Progenitor cell of endocrine pancreas (in vitro differentiated cells): ENCODE measurements at places on chromosomes 3 and 15.
A peak's percentile ranks its signal among the peaks of the same experiment; 100 is the strongest.

DNA sequence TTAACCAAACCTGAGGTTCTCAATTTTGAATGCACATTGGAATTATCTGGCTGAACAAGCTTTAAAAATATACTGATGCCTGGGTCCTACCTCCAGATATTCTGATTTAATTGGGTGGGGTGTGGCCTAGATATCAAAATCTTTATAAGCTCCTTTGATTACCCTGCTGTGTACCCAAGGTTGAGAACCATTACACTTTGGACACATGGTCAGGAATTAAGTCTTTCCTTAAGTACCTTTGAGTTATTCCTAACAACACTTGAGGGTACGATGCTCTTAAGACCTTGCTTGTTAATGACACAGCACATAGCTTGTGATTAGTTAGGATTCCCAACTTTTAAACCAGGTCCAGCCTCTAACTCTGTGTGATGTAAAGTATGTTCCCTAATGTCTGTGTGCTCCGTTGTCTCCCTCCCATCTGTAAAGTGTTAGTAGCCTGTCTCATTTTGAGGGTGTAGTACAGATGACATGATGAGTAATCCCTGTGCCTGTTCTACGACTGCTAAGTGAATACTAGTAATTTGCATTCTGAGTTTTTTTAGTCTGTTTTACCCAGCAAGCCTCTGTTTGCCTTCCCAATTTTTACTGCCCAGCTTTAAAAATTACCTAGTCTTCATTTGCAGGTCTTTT, 154.9 kb downstream of the KLHL25 start:
- no peak for DNase-seq

DNA sequence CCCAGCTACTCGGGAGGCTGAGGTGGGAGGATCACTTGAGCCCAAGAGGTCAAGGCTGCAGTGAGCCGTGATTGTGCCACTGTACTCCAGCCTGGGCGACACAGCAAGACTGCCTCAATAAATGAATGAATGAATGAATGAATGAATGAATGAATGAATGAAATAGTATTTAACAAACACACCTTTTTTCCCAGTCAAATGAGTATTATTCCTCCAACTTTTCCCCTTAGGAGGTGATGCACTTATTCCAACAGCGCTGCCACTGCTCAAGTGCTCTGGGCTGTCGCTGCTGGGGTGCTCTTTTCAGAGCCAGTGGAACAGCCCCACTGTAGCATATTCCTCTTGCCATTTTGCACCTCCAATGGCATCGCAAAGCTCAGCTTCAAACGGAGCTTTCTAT, 66.8 kb upstream of the RAD18 start:
- no peak for DNase-seq

- no peak for DNase-seq
Observed at GRCh38 chr3:113844622-113845222, 6.1 kb downstream of the GRAMD1C start.

- no peak for DNase-seq
Observed at GRCh38 chr15:101458158-101458900, 31.2 kb downstream of the PCSK6 start.

DNA sequence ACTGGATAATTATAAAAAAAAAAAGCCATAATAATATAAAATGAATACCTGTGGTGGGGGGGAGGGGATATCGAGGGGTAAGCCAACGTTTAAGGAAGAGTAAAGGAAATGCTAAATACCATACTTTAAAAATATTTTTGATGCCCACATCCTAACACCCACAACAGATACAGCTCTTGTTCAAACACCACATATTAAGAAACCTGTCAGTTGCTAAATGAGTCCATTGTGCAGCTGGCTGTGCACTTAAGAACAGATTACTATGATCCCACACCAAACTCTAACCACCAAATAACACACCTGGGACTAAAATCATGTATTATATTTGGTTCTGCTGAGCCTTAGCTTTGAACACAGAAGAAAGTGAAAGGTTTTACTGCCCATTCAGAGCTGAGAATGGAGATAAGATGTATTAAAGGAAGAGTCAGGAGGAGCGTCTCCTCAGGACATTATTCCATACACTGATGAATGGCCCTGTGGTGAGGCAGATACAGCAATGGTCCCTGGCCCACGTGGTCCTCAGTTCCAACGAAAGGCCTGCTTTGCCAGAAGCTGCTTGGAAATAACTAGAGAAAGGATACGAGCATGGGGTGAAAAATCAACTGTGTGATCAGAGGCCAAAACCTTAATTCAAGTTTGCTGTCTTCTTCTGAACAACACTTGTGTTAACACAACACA, 515.4 kb downstream of the FOXP1 start:
- no peak for DNase-seq

DNA sequence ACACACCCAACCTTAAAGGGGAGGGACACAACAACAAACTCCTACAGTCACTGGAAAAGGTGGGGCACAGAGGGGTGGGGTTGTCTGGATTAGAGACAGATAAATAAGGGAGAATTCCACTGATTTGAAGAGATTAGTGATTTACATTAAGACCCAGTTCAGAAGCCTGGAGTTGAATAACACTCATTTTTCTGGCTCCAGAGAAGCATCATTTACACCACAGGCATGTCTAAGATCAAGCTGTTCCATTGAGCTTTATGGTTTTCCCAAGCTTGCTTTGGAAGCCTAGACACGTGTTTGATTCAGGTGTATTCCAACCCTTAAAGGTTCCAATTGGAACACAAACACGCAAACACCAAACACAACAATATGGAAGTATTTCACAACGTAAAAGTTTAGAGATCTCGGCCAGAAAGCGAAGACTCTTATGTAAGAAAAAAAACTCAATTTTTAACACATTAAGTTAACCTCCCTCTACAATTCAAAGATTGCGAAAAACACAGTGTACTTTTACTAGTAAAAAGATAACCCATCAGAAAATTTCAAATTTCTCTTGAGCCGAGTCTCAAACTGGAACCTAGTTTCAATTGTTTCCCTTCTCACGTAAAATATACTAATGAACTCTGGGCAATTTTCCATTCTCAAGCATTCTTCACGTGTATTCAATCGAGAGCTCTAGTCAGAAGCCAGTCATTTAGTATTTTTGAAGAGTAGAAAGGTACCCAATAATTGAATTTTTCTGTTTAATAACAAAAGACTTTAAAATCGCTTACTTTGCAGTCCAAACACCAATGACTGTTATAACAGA, 2.1 kb downstream of the TRA2B start:
- DNase-seq = no peak

- no peak for DNase-seq
Observed at GRCh38 chr15:41932511-41933289, 38.8 kb upstream of the SPTBN5 start.

DNA sequence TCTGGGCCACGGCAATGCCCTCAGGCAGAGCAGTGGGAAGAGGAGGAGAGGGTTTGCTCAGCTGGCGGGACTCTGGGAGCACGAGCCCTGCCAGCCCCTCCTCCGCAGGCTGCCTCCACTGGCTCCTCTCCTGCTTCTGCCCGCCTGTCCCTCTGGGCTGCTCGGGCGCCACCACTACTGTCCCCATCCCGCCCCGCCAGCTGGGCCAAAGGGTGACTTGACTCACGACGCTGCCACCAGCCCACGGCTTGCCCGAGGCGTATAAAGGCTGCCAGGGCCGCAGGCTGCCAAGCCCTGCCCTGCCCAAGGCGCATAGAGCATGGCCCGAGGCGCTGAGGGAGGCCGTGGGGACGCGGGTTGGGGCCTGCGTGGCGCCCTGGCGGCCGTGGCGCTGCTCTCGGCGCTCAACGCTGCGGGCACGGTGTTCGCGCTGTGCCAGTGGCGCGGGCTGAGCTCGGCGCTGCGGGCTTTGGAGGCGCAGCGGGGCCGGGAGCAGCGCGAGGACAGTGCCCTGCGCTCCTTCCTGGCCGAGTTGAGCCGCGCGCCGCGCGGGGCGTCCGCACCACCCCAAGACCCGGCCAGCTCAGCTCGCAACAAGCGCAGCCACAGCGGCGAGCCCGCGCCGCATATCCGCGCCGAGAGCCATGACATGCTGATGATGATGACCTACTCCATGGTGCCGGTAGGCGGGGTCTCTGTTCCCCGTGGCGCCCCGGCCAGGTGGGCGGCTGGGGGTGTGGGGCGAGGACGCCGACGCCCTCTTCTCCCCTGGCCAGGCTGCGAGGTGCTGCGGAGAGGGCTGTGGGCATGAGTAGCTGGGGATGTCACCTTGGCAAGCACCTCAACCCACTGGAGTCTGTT, at the start of gene GLDN:
Gene GLDN (plus strand): TSS at position 290 of the 861 bp plus-strand sequence. CDS start 30 bp downstream, at position 320.
- peak; percentile 22 for DNase-seq
